ENCODE measurements at places on chromosomes 16 and 17.

DNA sequence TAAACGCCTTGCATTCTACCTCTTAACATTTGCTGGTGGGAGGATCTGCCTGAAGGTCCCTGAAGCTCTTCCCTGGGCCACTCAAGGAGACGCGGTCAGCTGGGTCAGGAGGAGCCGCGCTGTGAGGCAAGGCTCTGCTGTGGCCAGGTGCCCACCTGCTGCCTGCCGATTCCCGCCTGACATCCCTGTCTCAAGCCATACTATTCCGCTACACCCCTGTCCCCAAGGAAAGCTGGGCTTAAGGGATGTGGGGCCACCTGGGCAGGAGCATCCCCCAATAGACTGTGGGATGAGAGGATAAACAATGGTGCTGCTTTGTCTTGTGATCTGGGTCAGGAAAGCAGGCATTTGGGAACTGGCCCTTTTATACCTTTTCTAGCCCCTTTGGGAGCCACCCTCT lies 5.1 kb downstream of the TPPP3 start:
- no peak for DNase-seq

DNA sequence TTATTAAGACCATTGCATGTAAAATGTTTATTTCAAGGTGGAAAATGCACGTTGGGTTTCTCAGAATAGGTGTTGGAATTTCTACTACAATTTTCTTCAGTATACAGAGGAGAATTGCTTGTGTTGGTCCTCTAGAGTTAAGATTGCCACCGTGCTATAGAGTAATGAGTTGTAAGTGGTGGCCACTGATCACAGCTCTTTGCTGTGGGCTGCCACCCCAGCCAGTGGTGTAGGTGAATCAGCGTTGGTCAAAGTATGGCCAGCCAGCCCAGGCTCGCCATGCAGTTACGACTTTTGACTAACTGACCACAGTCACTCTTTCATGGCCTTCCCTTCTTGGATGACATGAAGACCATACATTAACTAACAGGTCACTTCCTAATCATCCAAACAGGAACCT lies 12.6 kb upstream of the PRKAR1A start:
- DNase-seq = no peak

DNA sequence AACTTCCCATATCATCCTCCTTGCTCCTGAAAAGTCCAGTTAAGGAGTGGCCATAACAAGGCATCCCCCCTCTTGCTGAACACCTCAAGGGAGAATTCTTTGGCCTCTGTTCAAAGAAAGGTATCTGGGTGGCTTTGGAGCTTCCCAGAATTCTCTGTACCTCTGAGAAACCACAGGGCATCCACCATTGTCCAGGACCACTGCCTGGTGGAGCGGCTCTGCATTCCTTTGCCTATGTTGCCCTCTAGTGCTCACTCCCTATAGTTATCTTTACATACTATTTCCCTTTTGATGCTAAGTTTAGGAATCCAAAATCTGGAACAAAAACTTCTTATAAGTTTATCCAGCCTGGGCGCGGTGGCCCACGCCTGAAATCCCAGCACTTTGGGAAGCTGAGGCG lies 30.3 kb downstream of the CHD9NB start:
- DNase-seq = no peak

GRCh38 chr16:27286451-27286850 lies 17.9 kb upstream of the NSMCE1 start:
- peak; percentile 60 for DNase-seq

DNA sequence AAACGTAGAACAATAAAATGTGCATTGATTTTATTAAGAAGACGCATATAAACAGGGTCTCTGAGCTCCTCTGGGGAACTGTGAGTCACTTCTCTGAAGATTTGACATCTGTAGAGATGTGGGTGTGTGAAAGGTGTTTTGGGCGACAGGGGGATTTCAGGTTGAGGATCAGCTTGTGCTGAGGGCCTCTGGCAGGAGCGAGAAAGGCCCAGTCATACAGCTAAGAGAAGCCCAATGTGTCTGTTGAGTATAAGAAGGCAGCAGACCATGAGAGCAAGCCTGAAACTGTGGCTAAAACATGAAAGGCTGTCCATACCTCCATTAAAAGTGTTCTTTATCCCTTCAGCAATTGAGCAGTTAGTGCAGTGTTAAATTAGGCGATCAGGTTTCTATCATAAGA lies 406.5 kb upstream of the MON1B start:
- DNase-seq = no peak

GRCh38 chr17:72119873-72120641 lies 763 bp upstream of the SOX9 start:
- DNase-seq = no peak

DNA sequence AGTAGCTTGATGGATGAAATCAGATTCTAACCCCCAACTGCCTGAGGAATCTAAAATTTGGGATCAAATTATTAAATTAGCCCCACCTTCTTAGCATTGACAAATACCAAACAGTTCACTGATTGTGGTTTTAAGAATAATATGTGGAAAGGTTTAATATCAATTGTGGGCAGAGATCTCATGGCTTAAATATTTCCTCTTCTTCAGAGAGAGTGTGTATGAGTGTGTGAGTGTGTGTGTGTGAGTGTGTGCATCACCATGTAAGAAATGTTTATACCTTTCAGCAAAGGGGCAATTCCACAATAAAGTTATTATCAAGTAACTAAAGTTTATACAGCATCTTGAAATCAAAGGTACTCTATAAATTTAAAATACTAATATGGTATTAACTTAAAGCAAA lies 3.2 kb downstream of the SMURF2 start:
- DNase-seq = no peak

DNA sequence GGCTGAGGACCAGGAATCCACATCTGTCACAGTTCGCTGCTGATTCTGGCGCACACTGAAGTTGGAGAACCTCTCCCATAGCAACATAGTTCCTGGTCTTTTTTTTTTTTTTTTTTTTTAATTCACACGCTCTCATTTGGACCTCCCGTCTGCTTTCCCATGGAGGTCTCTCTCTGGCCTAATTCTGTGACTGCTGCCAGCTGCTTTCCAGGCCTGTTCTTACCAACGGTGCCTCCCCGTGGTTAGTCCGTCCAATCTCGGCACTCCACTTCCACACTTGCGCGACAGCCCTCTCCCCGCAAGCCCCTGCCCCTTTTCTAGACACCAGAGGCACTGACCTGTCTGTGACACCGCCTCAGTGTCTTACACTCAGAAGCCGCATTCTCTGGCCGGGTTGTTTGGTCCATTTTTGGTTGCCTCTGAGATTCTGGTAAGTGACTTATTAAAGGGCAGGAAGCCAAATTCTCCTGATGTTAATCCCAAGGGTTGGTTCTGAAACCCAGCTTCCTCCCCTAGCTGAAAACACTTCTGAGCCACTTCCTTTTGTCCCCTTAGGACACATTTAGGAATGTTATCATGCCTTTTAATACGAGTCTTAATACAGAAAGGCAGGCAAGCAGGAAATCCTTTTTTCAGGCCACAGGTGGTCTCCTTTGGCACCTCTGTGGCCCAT lies 1.1 kb upstream of the AKTIP start:
- no peak for DNase-seq

GRCh38 chr17:39700148-39700987 lies 504 bp downstream of the ERBB2 start:
- DNase-seq = no peak

DNA sequence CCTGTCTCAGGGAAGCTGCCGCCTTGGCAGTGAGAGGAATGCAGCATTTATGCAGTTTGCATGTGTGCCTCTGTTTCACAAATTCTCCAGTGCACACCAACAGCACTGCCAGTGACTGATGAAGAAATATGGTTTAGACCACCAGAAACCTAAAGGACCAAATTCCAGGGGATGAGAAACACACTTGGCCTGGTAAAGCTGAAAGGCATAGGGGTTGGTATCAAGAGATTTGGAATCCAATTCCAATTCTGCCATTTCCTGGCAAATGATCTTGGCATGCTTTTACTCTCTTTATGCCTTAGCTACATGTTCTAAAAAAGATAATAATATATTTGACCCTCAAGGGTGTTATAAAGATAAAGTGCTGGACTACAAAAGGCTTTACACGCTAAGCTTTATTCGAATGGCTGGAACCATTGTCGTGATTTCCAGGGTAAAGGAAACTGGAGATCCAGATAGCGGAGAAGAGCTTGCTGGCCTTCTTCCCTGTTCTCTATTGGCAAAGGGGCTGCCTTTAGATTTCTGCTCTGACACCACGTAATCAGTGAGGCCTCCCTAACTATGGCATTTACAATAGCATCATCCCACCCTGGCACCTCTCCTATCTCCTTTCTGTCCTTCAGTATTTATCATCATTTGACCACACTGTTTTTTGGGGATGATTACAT lies 359.8 kb upstream of the ASIC2 start:
- DNase-seq = no peak

DNA sequence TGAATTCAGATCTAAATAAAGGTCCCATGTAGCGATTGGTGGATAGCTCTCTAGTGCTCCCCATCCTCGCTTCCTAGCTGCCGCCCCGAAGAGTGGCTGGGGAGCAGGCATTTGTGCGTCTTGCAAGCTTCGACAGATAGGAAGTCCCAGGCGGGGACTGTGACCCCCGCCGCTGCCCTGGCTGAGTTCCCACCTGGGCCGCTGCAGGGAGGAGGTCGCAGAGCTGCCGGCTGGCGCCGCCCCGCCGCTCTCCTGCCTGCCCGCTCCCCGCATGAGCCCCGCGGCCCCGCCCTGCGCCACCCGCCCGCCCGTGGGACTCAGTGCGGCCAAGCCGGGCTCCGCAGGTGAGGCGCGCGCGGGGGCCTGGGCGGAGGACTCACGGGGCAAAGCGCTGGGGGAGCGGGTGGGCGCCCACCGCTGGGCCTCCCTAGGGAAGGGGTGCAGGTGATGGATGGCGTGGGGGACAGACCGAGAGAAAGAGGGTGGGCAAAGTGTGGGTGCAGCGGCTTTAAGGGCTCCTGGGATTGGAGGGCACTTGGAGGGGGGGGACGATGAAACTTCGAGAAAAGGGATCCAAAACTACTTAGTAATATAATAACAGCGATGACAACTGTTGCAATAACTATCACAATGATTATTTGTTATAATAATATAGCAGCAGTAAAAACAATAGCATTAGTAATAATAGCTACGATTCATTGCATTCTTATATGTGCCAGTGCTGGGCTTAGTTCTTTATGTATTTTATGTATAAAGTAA lies at the start of gene OTOA:
Gene OTOA, plus strand, starts transcription at position 80 of the 759 bp plus-strand sequence. CDS start 14,547 bp downstream, outside the sequence.
- no peak for DNase-seq

GRCh38 chr17:79979816-79980215 lies 55.9 kb downstream of the TBC1D16 start:
- no peak for DNase-seq

- DNase-seq = no peak
Measured at GRCh38 chr17:39871801-39872200, 3.8 kb downstream of the ZPBP2 start.

DNA sequence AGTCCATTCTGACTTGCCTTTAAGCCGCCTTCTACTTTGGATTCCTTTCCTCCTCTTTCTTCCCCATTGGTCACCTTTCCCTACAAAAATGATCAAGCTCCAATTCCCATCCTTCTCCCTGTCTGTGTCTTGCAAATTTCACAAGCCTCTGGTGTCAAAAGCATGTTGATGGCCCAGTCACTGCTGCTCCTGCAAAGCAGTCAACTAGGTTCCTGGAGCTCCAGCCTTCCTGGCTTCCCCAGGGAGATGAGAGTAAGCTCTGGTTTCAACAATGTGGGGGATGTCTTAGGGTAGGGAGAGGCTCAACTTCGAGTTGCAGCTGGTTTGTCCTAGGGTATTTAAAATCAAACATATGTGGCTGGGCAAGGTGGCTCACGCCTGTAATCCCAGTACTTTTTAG lies 36.1 kb upstream of the HELZ start:
- no peak for DNase-seq

DNA sequence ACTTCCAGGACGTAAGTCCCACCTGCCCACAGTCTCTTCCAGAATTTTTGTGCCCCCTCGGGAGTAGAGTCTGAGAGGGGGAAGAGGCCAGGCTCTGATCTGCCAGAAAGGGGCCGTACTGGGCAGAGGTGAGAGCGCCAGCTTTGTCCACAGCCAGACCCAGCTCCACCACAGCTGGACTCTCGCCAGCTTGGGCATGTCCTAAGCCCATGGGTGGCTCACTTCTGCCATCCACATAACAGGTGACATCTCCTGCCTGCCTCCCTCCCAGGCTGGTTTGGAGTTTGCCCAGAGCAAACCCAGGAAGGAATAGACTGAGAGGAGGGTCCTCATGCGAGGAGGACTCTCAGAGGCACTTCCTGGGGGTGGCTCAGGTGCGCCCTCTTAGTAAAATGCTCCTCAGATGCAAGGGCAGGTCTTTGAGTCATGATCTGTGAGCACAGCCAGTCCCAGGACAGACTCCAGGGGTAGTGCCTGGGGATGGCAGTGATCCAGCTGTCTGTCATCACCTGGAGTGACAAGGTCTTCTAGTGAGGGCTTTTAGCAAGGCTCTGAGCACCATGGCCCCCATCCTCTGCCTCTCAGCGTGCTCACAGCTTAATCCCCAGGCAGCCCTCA lies 89.2 kb downstream of the AMFR start:
- peak; percentile 41 for DNase-seq

- DNase-seq = no peak
Measured at GRCh38 chr17:151004-151403, 13.6 kb downstream of the SCGB1C2 start.

- DNase-seq = no peak
Measured at GRCh38 chr17:73291260-73291801, 20.5 kb downstream of the CDC42EP4 start.

GRCh38 chr17:30405161-30405560 lies 26.4 kb downstream of the CPD start:
- DNase-seq = no peak

DNA sequence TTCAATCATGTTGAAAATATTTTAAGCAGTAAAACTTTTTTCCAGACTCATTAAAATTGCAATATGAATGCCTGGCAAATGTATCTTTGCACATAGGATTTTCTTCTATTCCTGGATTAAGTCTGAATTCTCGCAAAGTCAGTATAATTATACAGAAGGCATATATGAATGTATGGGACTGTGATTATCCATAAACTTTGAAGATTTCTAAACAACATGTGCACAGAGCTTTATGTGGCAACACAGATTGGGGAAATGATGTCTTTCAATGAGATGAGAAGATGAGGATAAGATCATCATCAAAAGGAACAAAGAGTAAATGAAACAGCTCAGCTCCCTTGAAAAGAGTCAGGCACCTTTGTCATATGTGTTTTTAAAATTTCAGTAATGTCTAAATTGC lies 635.3 kb downstream of the CDH11 start:
- no peak for DNase-seq

GRCh38 chr16:66512272-66513110 lies 37.4 kb downstream of the TK2 start:
- no peak for DNase-seq

DNA sequence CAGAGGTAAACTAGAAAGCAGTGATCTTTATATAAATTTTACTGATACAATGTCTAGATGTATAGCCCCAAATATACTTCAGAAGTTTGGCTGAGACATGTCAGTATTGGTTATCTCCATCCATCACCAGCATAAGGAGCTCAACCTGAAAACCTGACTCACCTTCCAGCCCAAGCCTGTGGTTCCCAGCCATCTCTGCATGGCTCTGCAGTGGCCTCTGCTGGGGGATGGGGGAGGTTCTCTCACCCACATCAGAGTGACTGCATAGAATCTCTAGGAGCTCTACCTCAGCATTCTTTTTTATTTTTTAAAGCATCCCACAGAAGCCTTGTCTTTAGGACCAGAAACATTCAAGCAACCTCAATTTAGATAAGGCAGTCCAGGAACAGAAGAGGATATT lies 27.3 kb downstream of the USP7 start:
- DNase-seq = peak; percentile 17

- DNase-seq = no peak
Measured at GRCh38 chr17:27974045-27974436, 68.4 kb upstream of the NLK start.

GRCh38 chr17:74748529-74749278 lies at the start of gene NHERF1:
TSS of gene NHERF1 (plus strand) at chr17:74748628. CDS start at chr17:74748847, 219 bp downstream.
- no peak for DNase-seq
